ENCODE measurements at places on chromosomes 6 and 20. TPM values are rescaled to one million over a fixed set of nuclear protein-coding genes. Genes with fewer than 3 reads are reported as not detected.

- peaks cover 9% of the 10 kb centered on the region for H3K4me1 ChIP-seq
- H3K27me3 ChIP-seq = peaks cover 4% of the 10 kb centered on the region
- DNase-seq = no peak
These were observed 503.6 kb downstream of the PTPRT start for GRCh38 chr20:42686057-42686456.

FAM184A gene
- 23.0 TPM for total RNA-seq

GPR6 gene
- total RNA-seq = not detected

GRCh38 chr6:68238097-68238601 lies 396.9 kb upstream of the ADGRB3 start:
- H3K36me3 ChIP-seq = no peaks in the 10 kb centered on the region
- no peaks in the 10 kb centered on the region for H3K27me3 ChIP-seq
- DNase-seq = no peak
- no peak overlapping the region for H3K27ac ChIP-seq
- no peaks in the 10 kb centered on the region for H3K4me1 ChIP-seq

- DNase-seq = no peak
- peaks cover 2% of the 10 kb centered on the region for H3K4me1 ChIP-seq
- H3K4me3 ChIP-seq = no peak overlapping the region
- no peaks in the 10 kb centered on the region for H3K27me3 ChIP-seq
- peaks cover 16% of the 10 kb centered on the region for H3K36me3 ChIP-seq
These were observed 5.9 kb downstream of the SLC18B1 start for GRCh38 chr6:132792510-132792909.

DNA sequence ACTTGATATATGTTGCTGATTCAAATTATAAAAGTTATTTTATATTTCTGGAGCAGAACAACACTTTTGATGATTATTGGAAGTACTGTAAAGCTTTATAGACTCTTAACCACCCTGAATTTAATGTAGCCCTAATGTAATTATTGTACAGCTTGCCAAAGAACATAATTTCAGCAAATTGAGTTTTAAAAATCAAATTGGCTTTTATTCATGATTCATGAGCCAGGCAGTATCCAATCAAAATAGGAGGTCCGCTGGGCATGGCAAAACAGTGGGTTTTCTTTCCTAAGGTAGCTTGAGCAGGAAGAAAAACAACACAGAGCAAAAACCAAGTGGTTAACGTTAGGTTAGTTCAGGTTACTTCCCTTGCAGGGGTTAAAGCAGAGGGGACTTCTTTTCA lies 64.8 kb upstream of the MAP7 start:
- H3K27me3 ChIP-seq = peaks cover 4% of the 10 kb centered on the region
- no peaks in the 10 kb centered on the region for H3K36me3 ChIP-seq
- no peaks in the 10 kb centered on the region for H3K4me1 ChIP-seq
- H3K27ac ChIP-seq = no peak overlapping the region

- H3K4me3 ChIP-seq = no peak overlapping the region
- no peak for DNase-seq
- no peak overlapping the region for H3K27ac ChIP-seq
- no peaks in the 10 kb centered on the region for H3K4me1 ChIP-seq
- H3K27me3 ChIP-seq = no peaks in the 10 kb centered on the region
- no peaks in the 10 kb centered on the region for H3K36me3 ChIP-seq
These were observed 107.8 kb downstream of the MAP3K5 start for GRCh38 chr6:136684466-136684865.

GRCh38 chr6:81744131-81744530 lies 8.3 kb downstream of the TENT5A start:
- H3K27me3 ChIP-seq = no peaks in the 10 kb centered on the region
- no peak for DNase-seq
- H3K27ac ChIP-seq = no peak overlapping the region
- H3K4me3 ChIP-seq = no peak overlapping the region

RPS6KA2 gene
- 43.1 TPM for total RNA-seq

DNA sequence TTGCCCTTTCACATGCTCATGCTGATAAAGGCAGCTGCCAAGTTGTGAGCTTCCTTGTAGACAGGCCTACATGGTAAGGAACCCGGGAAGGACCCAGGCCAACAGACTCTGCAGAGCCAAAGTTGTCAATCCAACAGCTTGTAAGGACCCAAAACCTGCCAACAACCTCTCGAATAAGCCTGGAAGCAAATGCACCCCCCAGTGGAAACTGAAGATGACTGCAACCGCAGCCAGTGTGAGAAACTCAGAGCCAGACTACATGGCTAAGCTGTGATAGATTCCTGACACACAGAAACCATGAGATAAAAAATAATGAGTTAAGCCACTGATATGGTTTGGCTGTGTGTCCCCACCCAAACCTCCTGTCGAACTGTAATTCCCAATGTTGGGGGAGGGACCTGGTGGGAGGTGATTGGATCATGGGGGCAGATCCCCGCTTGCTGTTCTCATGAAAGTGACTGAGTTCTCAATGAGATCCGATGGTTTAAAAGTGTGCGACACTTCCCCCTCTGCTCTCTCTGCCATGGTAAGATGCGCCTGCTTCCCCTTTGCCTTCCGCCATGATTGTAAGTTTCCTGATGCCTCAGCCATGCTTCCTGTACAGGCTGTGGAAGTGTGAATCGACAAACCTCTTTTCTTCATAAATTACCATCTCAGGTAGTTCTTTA lies 18.8 kb upstream of the CLPSL2 start:
- H3K36me3 ChIP-seq = no peaks in the 10 kb centered on the region
- peaks cover 22% of the 10 kb centered on the region for H3K27me3 ChIP-seq
- peaks cover 1% of the 10 kb centered on the region for H3K4me1 ChIP-seq
- no peak for DNase-seq

GRCh38 chr20:59336540-59336939 lies 36.1 kb downstream of the EDN3 start:
- no peak overlapping the region for H3K27ac ChIP-seq
- no peaks in the 10 kb centered on the region for H3K36me3 ChIP-seq
- no peak overlapping the region for H3K4me3 ChIP-seq
- H3K27me3 ChIP-seq = peaks cover 53% of the 10 kb centered on the region

DNA sequence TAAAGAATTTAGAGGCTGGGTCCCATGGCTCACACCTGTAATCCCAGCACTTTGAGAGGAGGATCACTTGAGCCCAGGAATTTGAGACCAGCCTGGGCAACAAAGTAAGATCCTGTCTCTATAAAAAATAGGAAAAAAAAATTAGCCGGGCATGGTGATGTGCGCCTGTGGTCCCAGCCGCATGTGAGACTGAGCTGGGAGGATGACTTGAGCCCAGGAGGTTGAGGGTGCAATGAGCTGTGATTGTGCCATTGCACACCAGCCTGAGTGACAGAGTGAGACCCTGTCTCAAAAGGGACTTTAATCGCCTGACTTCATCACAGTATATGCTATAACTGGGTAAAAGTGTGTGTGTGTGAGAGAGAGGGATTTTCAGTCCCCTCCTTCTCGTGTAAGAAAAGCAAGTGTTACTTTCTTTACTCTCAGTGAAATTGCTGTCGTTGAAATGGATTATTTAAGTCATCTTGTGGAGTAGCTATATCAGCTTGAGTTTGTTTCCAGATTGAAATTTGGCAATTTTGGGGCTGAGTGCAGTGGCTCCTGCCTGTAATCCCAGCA lies 7.5 kb downstream of the NCOA3 start:
- no peak for DNase-seq
- peak overlapping the region; percentile 7 for H3K27ac ChIP-seq
- peaks cover 28% of the 10 kb centered on the region for H3K4me1 ChIP-seq
- no peaks in the 10 kb centered on the region for H3K27me3 ChIP-seq
- H3K4me3 ChIP-seq = no peak overlapping the region

GRCh38 chr6:114862064-114862463 lies 519.2 kb upstream of the HS3ST5 start:
- H3K4me3 ChIP-seq = no peak overlapping the region
- H3K36me3 ChIP-seq = no peaks in the 10 kb centered on the region
- H3K27ac ChIP-seq = no peak overlapping the region
- H3K27me3 ChIP-seq = no peaks in the 10 kb centered on the region
- no peaks in the 10 kb centered on the region for H3K4me1 ChIP-seq
- no peak for DNase-seq

PTK7 gene
- 142 TPM for total RNA-seq
